ENCODE measurements at places on chromosomes 11 and 22. TPM values are rescaled to one million over a fixed set of nuclear protein-coding genes. Genes with fewer than 3 reads are reported as not detected.
A peak's percentile ranks its signal among the peaks of the same experiment; 100 is the strongest.

The TUB gene
- 5.9 TPM for total RNA-seq

The GGA1 gene
- total RNA-seq = 47.3 TPM

- no peak for DNase-seq
Observed at GRCh38 chr22:26055693-26056092, 113.6 kb upstream of the SEZ6L start.

- no peak for DNase-seq
Observed at GRCh38 chr11:60658409-60658808, 41.0 kb upstream of the MS4A8 start.

- DNase-seq = no peak
Observed at GRCh38 chr11:96147906-96148486, 195.0 kb downstream of the MAML2 start.

The OR2AT4 gene
- not detected for total RNA-seq

DNA sequence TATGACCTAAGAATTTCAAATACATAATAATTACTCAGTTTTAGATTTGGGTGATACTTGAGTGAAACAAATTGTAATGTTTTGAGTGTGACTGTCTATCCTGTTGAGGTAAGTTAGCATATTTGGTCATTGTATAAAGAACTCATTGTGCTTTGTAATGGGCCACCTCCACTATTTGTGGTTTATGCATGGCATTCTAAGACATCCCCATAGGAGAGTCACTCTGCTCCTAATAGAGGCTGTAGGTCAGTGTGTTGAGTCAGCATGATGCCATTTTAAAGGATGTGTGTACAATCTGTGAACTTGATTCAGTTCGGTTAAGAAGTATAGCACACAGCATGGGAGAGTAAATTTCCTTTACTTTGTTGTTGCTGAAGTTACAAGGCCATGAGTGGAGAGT, 1112.4 kb downstream of the JRKL start:
- no peak for DNase-seq

The PRODH gene
- total RNA-seq = 2.5 TPM

The RBFOX2 gene
- 50.1 TPM for total RNA-seq

DNA sequence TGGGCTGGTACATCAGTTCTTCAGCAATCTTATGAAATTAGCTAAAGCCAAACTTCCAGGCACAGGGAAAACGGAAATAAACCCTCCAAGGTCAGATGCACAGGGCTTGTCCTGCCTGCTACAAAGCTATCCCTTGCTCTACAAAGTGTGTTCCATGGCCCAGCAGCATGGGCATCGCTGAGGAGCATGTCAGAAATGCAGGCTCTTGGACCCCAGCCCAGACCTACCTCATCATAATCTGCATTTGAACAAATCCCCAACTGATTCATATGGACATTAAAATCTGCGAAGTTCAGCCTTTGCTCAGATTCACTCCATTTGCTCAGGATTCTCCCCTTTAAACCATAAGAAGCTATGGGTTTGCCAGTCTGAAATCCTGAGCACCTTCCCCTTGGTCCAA, 129.7 kb upstream of the CSNK2A3 start:
- no peak for DNase-seq

DNA sequence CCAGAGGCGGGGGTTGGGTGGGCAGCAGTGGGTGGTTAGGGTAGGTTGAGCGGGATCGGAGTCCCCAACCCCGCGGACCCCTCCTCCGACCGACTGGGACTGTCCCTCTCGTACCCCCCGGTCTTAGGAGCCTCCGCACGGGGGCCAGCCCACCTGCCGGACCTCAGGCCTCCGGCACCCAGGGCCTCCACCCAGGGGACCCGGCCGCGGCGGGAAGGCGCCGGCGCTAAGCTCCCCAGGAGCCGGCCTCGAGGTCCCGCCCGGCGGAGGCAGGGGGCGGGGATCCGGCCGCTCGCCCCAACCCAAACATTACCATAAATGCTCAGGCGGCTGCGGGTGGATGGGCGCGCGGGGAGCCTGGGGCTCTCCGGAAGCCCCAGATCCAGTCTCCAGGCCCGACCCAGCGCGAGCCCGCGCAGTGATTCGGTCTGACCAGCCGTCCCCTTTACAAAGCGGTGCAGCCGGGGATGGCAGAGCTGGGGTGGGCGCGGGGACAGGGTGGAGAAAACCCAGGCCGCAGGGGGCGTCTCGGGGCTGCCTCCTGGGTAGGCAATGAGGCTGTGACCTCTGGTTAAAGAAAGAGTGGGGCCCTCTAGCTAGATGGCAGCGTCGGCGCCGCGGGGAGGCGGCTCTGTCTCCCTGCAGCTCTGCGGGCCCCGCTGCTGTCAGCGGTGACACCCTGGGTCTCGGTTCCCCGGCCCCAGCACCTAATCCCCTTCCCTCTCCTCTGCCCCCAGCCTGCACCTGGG, 4.0 kb upstream of the MCAM start:
- DNase-seq = peak; percentile 90

GRCh38 chr11:2667940-2668339, 31.9 kb downstream of the KCNQ1OT1 start:
- peak; percentile 45 for DNase-seq

GRCh38 chr11:87263264-87263838, 225.6 kb downstream of the TMEM135 start:
- DNase-seq = no peak

DNA sequence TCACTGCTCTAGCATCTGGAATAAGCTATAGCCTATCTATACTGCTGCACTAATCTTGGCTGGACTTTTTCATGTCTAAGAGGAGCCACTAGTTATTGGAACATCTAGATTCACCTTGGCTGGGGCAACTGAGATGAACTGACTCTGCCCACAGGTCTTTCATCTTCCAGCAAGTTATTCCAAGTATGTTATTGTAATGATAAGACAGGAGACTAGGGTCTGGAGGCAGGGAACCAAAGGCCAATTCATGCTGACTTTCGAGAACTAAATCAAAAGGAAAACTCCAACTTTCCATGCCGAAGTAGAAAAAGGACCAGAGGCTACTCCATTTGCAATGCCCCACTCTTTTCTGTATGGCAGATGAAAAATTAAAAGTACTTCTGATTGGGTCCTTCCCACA, 1243.0 kb upstream of the RAG2 start:
- no peak for DNase-seq

GRCh38 chr11:40285558-40285957, 1173.9 kb downstream of the LRRC4C start:
- no peak for DNase-seq

- DNase-seq = no peak
Observed at GRCh38 chr11:126029805-126030204, 32.9 kb downstream of the CDON start.

GRCh38 chr11:393219-394033, 583 bp upstream of the PKP3 start:
- DNase-seq = no peak

The CSNK2A3 gene
- total RNA-seq = 2.0 TPM

DNA sequence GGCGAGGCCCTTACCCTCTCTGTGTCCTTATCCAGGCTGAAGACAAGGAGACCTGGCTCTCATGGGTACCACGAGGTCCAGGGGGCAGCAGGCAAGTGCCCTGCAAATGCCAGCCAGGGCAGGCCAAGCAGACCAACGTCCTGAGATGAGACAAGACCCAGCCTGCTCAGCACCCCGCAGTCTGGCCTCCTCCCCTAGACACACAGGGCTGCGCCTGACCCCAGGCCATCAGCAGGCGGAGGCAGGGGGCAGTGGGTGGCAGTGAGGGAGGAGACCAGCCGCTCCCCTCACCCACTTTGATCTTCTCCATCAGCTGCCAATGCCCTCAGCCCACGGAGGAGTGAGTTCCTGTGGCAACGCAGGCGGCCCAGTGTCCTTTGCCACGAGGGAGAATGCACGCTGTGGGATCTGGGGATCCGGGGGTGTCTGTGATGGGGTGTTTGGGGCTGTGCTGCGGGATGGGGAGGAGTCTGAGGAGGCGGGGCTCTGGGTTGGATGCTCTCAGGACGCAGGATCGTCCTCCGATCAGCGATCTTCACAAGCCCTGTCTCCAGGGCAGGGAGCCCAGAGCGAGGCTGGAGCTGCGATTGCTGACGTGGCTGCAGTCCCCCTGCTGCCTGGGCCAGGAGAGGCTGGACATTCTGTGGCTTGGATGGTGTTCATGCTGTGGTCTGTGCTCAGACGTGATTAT, 30.5 kb upstream of the PPARA start:
- no peak for DNase-seq

GRCh38 chr22:32880893-32881596, 79.5 kb downstream of the TIMP3 start:
- no peak for DNase-seq
